ENCODE measurements at places on chromosomes 6 and 20.

DNA sequence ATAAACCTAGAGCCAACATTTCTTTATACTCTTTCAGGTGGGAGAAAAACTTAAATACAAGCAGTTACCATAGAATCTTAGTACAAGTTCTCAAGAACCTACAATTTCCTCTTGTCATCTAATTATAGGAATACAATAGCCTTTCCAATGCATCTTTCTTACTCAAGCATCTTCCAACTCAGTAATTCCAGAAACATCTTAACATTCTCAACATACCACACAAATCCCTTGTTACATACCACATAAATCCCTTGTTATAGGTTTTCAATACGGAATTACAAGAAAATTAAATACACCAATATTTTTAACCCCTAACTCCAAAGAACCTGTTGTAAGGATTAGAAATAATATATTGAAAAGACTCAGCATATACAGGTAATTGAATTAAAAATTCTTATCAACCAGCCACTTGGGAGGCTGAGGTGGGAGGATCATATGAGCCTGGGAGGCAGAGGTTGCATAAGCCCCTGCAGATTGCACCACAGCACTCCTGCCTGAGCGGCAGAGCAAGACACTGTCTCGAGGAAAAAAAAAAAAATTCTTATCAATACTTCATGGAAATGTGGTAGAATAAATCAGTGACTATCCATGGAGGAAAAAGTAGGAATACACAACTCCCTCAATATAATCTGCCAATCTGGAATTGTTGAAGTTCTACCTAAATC lies 127.5 kb upstream of the CCDC28A start:
- no peak for DNase-seq

DNA sequence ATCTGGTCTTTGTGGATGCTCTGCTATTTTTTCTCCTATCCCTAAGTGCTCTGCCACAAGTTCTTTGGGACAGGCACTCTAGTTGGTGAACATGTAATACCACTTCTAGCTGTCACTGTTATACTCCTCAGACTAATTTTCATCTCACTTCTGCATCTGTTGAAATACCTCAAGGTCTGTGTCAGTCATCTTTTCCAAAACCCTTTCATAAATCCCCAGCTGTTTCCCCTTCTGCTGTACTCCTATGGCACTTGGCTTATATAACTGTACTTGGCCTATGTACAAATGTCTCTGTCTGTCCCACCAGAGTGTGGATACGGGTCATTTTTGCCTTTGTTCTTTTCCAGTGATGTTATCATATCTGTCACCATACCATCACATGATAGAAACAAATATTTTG lies 124.2 kb downstream of the FHL5 start:
- no peak for DNase-seq

GRCh38 chr6:117272891-117273290 lies 7.5 kb downstream of the VGLL2 start:
- DNase-seq, result no peak

DNA sequence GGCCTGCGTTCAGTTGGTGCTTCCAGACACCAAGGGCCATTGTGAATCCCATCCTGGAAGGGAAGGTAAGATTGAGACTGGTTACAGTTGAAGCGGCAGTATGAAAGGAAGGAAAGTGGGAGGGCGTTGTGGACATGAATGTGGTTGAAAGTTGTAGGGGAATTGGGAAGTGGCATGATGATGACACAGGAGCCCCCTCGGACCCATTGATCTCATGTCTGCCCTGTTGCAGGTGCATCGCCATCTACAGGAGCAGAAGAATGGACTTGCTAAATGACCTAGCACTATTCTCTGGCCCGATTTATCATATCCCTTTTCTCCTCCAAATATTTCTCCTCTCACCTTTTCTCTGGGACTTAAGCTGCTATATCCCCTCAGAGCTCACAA lies 5.5 kb downstream of the HLA-DQA1 start:
- DNase-seq, result no peak

GRCh38 chr6:90714319-90714718 lies 127.4 kb upstream of the MAP3K7 start:
- DNase-seq, result no peak

DNA sequence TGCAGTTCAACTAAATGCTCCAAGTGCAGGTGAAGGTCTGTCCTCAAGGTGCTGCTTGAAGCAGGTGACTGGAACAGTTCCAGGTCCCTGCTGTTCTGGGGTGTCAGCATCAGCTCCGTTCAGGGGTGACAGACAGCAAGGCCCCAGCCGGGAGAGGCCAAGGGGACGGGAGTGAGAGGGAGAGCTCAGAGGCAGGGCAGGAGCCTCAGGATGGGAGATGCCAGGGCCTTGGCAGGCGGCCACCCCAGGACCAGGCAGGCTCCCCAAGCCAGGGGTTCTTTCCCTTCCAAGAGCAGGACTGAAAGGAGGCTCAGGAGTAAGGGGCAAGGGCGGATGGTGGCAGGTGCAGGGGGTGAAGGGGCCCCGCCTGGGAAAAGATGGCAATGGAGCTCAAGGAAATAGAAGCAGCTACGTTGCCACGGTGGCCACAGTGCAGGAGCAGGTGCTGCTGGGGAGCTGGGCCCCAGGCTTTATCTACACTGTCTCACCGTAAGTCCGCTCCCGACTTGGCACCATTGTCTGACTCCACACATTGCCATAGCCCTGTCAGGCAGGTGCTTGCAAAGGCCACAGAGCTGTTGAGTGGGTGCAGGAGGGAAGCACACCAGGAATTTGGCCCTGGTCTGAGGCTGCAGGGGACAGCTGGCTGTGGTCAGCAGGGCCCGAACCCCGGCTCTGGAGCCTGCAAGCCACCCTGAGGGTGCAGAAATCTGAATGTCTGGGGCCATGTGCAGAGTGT lies 43.1 kb downstream of the ERMARD start:
- no peak for DNase-seq

- DNase-seq, result peak; percentile 2
These were observed 118.4 kb downstream of the FARS2 start for GRCh38 chr6:5379647-5380242.

- DNase-seq, result no peak
These were observed 91.5 kb upstream of the GCM1 start for GRCh38 chr6:53240139-53240538.

- DNase-seq, result no peak
These were observed 93.2 kb downstream of the FOXF2 start for GRCh38 chr6:1482381-1483166.

DNA sequence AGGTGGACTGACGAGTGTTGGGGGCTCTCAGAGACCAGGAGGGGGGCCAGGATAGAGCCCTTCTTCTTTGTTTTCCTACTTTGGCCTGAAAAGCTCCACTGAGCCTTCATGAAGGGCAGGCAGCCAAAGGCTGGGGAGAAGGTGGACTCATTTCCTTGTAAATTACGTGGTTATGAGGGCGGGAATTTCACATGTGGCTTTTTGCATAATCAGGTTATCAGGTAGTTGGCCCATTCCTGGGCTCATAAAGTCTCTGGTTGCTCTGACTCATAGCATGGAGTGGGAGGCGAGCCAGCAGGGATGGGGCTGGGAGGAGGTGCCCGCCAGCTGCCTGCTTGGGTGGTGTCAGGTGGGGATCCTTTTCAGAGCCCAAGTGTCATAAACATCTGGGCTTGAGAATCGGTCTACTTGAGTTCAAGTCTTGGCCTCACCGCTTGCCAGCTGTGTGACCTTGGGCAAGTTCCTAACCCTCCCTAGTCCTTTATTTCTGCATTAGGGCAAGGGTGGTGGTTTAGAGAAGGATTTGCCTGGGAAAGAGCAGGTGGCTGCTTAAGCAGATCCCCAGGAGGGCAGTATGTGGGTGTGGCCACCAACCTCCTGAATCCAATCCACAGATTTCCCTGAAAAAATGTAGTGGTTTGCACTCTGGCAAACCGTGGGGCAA lies 26.5 kb upstream of the RNF24 start:
- DNase-seq, result no peak

GRCh38 chr6:37922563-37922962 lies 103.0 kb downstream of the ZFAND3 start:
- DNase-seq, result no peak

DNA sequence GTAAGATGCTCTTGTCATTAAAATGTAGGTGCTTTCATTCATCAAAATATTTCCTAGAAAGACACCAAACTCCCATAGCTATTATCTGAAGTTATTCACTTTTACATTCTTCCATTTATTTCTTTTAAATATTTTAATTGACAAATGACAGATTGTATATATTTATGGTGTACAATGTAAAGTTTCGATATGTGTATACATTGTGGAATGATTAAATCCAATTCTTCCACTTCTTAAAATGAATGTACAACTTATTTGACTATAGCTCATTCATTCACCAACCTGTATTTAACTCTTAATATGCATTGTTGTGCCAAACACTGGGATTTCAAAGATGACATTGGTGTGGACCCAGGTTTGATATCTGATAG lies 41.0 kb downstream of the CCN2 start:
- no peak for DNase-seq

GRCh38 chr20:38573413-38573812 lies 7.6 kb upstream of the ADIG start:
- DNase-seq, result no peak

DNA sequence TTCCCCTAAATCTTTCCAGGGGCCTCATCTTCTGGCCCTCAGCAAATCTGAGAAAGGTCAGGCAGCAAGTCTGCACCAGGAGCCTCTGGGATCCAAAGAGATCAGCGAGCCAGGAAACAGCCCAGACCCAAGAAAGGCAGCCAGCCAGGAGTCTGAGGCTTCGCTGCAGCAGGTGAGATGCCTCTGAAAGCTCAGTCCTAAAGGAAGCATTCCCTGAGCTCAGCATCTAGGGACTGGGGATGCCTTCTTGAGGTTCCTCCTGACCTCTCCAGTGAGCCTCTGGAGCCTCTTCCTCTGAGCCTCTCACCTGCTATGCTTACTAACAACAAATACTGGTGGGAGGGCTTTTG lies 118.8 kb upstream of the MAFB start:
- no peak for DNase-seq

DNA sequence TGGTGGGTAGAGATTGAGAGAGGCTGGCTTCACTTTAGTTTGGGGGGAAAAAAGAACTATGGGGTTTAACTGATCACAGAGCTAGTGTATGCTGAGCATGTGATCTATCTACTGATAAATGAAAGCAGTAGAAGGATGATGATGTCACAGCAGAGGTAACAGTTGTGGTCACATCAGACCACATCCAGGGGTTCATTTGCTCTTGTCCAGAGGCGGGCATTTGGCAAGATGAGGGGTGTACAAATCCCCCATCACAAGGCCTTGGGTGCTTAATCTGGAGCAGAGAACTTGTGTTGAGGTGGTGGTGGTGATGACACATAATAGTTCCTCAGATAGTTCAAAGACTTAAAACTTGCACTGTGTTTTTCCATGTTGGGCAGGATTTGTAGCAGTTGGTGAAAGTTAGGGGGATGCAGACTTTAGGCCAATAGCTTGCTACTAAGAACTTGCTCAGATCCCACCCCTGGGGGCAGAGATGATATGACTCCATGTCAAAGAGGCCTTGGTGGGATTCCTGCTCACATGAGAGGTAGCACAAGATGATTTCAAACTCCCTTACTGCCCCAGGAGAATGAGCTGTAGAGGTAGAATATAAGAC lies 63.4 kb downstream of the PRDM1 start:
- no peak for DNase-seq

DNA sequence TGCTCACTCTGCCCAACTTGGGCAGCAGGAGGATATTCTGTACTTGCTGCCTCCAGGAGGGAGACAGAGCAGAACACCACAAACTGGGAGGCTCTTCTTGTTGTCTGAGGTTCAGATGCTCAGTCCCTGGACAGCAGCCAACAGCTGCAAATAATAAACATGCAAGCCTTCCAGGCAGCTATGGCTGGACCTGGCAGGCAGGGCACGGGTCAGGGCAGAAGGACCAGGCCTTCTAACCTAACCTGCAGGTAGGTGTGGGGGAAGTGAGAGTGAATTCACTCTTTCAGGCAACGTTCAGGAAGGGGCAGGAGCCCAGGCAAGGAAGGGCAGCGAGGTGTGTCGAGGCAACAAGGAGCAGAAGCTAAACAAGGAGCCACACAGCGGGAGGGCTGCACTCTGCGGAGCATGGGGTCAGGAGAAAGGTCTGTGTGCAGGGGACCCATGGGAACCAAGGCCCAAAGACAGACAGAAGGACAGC lies 31.5 kb downstream of the NINL start:
- peak; percentile 74 for DNase-seq

- DNase-seq, result no peak
These were observed 33.0 kb downstream of the RNF146 start for GRCh38 chr6:127299522-127300240.

DNA sequence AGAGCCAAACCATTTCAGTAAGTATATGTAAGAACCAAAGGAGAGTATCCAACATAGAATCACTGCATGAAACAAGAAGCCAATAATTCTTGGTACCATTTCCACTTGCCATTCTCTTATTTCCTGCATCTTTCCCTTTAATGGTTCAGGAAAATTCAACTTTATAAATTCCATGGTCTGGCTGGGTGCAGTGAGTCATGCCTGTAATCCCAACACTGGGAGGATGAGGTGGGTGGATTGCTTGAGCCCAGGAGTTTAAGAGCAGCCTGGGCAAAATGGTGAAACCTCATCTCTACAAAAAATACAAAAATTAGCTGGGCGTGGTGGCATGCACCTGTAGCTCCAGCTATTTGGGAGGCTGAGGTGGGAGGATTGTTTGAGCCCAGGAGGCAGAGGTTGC lies 21.2 kb downstream of the NHLRC1 start:
- DNase-seq, result no peak

DNA sequence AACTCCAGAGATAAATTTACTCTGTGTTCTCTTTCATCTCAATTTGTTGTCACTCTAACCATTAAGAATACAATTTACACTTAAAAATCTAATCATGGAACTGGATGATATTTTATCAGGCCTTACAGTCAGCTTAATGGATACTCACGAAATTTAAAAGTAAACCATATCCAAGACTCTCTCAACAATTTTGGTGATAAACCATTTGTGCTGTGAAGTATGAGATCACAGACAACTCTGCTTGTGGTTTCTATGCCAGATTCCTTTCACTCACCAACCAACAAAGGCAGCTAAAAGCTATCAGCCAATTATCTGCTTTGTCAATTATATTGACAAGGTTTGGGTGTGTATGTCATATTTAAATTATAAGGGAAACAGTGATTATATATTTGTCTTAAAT lies 155.8 kb downstream of the TRDN start:
- DNase-seq, result no peak

DNA sequence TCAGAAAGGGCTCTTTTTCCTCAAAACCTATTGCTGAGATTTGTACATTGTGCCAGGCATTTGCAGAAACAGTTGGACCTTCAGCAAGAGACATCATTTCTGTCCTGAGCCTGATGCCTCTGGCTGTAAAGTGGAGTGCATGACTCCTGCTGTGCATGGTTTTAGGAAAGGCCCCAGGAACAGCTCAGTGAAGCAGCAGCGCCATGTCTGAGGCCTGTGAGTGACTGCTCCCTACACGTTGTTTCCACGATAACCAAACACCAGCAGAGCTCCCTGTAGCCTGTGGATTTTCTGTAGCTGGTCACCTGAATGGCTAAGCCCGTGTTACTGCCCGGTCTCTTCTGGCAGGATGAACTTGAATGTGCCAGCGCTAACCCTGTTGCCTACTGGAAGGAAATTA lies 232.5 kb downstream of the TFAP2C start:
- DNase-seq, result no peak

- no peak for DNase-seq
These were observed 1274.2 kb upstream of the GJE1 start for GRCh38 chr6:140858381-140858971.
